ENCODE measurements at places on chromosomes 6 and 20. TPM values are rescaled to one million over a fixed set of nuclear protein-coding genes. Genes with fewer than 3 reads are reported as not detected.

RIPK1 gene
- 30.4 TPM for total RNA-seq

DNA sequence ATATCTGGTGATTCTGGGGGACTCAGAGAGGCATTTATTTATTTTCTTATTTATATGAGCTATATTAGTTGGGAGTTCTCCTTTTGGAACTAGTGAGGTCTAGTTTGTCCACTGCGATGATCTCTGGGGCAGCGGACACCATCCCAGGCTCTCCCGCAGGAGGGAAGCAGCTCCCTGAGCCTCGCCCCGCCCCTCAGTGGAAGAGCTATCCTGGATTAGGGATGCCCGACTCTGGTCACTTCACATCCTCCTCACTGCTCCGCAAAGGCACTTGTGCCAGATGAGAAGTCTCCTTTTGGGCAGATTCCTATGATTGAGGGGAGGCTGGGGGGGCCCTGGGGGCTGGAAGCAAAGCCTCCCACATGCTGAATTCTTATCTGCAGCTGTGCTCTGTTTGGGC is 3.6 kb upstream of the MAS1 start:
- no peak for DNase-seq
- H3K27ac ChIP-seq, result no peak overlapping the region
- H3K4me3 ChIP-seq, result no peak overlapping the region
- H3K27me3 ChIP-seq, result no peaks in the 10 kb centered on the region

DNA sequence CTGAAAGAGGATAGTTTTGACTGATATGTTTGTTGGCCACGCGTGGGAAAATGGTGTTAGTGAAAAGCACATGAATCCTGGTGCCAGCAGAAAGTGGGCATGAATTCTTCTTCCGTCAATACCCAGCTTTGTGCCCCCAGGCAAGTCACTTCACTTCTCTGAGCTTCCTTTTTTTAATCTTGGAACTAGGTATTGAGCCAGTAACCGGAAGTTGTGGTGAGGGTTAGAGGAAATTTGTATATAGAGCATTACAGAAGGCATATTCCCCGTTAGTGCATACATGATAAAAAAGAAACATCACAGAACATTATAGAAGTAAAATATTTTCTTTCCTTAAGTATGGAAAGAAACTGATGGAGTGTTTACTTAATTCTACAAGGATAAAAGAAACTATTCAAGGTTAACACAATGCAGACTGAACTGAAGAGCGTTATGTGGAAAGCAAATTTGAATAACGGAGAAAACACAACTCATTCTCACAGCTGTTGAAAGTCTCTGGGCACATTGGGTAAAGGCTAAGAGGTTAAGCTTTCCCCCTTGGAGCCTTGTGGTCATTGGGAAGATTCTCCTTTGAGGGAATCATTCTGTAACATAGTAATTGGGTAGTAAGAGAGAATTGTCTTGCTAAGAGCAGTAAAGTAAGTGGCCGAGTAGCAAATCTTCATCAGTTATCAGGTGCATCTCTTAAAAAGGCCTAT is 223.1 kb downstream of the BCAS1 start:
- no peak overlapping the region for H3K4me3 ChIP-seq
- no peaks in the 10 kb centered on the region for H3K27me3 ChIP-seq
- no peak for DNase-seq

DNA sequence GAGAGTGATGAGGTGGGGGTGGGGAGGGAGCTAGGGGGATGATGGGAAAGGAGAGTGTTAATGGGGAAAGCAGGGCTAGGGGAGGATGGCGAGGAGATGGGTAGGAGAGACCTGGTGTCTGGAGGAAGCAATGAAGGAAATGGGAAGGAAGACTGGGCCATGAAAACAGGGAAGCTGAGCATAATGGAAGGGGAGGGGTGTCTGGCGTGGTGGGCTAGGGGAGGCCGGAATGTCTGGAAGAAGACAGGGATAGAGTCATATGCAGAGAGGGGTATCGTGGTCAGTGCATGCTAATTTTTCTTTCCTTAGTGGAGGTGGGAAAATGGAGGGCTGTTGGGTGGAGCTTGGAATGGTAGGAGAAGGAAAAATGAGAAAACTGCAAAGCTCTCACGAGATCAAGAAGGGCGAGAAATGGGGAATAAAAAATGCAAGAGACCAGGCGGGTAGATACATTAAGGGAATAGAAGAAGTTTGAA is 423 bp downstream of the KLHDC3 start:
- H3K36me3 ChIP-seq, result peaks cover 20% of the 10 kb centered on the region
- peaks cover 2% of the 10 kb centered on the region for H3K4me1 ChIP-seq
- peak overlapping the region; percentile 45 for H3K27ac ChIP-seq
- peak overlapping the region; percentile 78 for H3K4me3 ChIP-seq

GRCh38 chr20:62387933-62388635 is 1.2 kb downstream of the RPS21 start:
- no peaks in the 10 kb centered on the region for H3K27me3 ChIP-seq
- no peak for DNase-seq
- H3K27ac ChIP-seq, result no peak overlapping the region
- peak overlapping the region; percentile 90 for H3K4me3 ChIP-seq
- peaks cover 13% of the 10 kb centered on the region for H3K4me1 ChIP-seq
- H3K36me3 ChIP-seq, result peaks cover 3% of the 10 kb centered on the region

MICA gene
- 27.5 TPM for total RNA-seq
